ENCODE measurements at places on chromosomes 12 and 14.

DNA sequence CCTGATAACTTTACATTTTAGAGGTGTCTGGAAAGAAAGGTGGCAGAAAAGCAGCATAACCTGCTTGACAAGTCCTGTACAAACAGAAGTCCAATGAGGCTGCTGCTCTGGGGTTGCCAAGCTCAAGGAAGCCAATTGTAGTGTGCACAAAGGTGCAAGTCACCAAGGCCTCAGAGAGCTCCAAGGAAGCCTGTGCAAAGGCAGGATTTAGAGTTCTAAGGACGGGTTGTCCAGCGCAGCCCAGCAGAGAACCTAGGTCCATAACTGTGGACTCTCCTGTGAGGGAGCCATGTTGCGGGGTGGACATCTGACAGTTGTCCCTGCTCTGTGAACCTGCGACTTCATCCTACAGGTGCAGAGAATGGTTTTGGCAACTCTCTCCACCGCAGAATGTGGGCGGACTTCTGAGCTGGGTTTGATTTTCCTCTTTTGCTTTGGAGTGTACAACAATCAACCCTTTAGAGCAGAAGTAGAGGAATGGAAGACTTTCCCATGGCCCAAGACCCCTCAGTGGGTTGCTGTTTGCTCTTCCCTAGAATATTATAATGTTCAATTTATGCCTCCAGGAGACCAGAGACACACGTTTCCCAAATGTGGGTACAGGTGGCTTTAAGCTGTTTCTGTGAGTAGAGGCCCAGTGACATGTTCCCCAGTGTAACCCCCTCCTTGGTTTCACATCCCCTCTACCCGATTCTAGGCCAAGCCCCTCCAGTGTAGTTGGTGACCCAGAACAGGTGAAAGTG is 81.0 kb downstream of the ETV6 start:
- DNase-seq: no peak

DNA sequence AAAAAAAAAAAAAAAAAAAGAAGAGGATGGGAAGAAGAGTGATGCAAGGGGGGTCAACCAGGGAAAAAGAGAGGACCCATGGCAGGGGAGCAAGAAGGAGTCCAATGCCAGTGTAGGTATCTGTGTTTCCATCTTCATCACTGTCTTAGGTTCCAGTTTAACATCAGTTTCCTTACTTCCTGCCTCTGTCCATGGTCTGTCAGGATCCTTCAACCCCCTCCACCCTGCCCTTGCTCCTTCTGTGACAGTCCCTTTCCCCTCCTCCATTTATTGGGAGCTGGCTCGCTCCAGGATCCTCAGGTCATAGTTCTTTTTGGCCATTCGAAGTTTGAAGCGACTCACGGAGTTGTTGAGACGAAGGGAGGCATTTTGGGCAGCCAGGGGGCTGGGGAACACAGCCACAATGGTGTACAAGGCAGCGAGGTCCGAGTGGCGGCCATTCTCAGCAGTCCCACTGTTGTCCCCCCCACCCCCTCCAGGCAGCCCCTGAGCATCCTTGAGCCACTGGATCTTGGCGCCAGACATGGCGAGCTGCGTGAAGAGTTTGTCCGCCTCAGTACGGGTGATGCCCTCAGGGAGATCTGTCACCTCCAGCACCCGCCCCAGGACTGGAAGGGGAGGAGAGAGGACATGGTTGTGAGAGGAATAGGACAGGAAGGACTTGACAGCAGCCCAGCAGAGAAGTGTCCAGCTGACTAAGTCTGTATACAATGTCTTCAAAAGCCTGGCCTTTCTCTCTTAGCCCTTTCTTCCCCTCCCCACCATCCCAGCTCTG is 3.7 kb upstream of the STAC3 start:
- DNase-seq: no peak

GRCh38 chr12:10632226-10632625 is 18.8 kb upstream of the MAGOHB start:
- no peak for DNase-seq

- no peak for DNase-seq
Measured at GRCh38 chr12:5391653-5392052, 40.3 kb upstream of the NTF3 start.

DNA sequence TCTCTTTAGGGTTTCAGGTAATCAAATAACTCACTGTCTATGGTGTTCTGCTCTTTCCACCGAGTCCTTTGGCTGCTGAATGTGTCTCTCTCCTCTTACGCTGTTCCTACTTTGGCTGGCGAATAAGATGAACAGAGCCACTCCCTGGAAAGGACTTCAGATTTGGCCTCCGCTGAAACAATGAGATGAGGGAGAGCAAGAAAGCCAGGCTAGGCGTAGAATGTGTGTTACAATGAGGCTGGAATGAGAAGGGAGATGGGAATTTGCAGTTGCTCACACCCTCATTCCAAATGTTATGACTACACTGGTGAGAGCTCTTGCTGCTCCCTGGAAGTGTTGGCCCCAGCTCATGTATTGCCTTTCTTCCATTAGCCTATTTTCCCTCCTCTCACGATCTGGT is at the start of gene MFAP5:
TSS of gene MFAP5 (minus strand) at position 234 of the 400 bp plus-strand sequence. CDS start 722 bp downstream, outside the sequence.
- DNase-seq: no peak

DNA sequence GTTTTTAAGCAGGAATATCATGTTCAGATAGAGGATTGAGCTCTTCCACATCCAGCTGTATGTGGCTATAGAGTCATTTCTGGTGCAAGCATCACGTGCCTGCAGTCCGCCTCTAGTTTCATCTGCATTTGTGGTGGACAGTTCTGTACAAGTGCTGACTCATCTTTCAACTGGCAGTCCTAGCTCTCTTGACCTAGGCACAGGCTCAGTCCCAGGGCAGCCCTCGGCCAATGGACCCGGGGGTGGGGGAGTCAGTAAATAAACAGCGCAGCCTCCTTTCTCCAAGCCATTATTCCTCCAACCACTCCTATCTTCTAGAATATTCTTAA is 41.8 kb upstream of the FRMD6 start:
- no peak for DNase-seq

DNA sequence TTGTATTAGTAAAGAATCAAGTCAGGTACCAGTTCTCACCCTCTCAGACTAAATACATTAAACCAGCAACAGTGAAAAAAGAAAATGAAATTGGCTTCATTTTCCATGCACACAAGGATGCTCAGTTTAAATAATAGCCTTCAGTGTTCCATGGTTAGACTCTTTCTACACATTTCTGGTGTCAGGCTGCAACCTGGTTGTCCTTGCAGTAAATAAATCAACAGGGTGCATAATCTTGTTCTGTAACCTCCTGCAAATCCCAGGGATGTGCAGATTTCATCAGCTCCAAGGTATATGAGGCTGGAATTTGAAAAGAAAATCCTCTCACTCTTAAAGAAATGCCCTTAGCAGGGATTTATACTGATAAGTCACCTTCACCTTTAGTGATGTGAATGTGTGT is 46.7 kb upstream of the BTG1 start:
- no peak for DNase-seq

GRCh38 chr14:59101476-59101875 is 87.0 kb upstream of the DAAM1 start:
- DNase-seq: no peak

GRCh38 chr12:48334808-48335207 is 15.9 kb downstream of the ZNF641 start:
- no peak for DNase-seq

DNA sequence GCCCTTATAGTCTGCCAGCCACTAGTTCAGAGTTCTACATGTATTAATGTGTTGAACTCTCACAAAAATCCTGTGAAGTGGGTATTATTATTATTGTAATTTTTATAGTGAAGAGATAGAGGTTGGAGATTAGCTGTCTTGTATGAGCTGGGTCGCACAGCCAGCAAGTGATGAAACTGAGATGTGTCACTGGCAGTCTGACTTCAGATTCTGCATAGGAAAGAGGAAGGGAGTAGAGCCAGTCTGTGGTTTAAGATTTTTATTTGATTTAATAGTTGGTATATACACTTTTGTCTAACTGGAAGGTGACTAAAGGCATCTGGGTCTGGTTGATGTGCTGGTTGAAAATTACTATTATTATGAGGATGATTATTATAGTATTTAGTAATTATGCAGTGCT is 5.8 kb upstream of the FRS2 start:
- DNase-seq: no peak

- DNase-seq: no peak
Measured at GRCh38 chr12:120085920-120086645, 30.5 kb downstream of the RAB35 start.

DNA sequence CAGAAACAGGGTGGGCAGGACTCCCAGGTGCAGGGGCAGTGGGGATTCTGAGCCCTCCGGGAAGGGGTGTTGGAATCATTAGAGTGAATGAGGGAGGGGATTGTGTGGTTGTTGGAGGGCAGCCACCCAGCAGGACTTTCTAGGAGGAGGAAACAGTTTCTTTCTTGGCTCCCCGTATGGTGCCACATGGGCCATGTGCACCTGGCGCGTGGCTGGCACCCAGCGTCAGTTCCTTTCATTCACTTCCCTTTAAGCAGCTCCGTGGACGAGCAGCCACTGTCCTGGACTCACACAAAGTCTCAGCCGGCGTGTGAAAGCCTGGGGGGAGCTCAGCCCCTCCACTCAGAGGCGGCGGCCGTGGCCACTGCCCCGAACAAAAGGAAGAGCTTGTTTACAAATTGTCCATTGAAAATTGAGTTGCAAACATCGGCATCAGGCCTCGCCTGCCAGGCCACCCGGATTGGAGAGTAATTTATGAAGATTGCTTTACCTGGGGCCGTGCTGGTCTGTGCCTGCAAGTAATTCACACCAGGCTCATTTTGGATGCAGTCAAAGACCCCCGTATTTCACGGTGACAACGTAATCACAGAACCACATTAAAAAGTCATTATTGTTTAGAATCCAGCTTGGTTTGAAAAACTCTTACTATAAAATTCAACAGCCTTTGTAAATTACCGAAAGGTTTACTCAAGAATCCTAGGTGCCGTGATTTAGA is 101.7 kb upstream of the C14orf180 start:
- DNase-seq: no peak

GRCh38 chr12:49109641-49110463 is 795 bp downstream of the LMBR1L start:
- DNase-seq: no peak

DNA sequence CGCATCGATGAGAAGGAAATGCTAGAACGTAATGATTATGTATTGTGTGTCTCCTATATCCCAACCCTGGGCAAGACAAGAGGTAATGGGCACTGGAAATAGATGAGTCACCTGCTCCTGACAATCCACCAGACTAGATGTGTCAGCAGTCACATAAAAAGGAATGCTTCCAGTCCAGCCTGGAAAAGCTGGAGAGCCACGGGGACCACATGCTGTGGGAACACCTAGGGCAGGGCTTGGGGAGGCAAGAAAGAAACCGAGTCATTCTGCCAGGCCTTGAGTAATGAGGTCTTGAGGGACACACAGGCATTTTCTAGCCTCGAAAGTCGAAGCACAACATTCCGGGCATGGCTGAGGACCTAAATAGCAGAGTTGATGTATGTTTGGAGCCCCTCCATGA is 716.7 kb upstream of the TMEM132C start:
- DNase-seq: no peak

GRCh38 chr14:85663256-85663655 is 133.3 kb downstream of the FLRT2 start:
- DNase-seq: no peak

DNA sequence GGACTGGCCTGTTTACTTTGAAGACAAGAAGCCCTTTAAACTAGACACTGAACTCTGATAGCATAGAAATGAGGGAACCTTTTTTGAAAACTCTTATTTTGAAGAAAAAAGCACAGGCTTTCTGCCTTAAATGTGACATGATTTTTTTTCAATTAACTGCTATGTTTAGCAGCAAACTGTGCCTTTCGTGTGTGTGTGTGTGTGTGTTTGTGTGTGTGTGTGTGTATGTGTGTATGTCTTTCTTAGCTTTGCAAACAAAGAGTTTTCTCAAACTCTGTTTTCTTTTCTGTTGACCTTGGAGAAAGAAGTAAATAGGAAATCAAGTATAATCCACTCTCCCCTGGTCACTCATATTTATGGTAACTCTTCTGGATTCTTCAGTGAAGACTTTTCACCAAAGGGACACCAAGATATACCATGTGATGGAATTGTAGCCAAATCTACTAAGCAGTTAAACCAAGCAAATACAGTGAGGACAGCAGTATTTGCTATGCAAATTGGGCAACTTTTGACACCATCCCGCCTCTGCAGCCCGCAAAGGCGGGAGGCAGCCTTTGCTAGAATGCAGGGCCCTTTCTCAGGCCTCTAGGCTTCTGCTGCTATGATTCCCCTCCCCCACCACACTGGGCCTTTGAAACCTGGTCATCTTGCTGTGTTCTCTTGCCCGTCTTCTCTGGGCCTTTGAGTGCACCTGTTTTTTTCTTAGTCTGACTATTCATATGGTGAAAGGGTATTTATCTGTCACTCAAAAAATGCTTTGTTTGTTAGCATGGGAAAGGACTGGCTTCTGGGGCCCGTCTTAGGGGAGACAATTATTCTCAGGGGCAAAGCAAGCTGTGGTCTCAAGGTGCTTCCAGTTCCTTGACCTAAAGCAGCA is 107.9 kb downstream of the MYRFL start:
- DNase-seq: no peak

DNA sequence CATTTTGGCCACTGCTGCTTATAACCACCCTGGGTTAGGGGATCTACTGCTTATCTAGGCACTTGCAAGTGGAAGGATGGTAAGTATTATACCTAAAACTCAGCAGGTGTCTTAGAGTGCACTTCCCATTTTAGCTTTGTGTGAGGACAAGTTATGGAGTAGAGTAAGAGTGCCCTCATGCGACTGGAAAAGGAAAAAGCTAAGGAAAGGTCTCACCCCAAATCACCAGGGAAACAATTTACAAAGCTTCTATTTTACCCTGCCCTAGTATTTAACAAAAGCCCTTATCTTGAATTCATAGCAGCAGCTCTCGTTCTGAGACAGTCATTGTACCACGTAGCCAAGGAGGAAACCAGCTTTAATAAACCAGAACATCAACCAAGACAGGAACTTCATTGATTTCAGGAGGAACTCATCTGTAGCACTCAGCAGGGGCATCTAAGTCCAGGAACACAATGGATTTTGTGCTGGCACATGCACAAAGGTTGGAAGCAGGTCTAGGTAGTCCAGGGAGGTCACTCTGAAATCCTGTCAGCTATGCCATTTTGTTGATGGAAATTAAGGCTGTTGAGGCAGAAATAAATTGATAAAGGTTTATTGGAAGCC is 2.9 kb downstream of the RDH12 start:
- no peak for DNase-seq

DNA sequence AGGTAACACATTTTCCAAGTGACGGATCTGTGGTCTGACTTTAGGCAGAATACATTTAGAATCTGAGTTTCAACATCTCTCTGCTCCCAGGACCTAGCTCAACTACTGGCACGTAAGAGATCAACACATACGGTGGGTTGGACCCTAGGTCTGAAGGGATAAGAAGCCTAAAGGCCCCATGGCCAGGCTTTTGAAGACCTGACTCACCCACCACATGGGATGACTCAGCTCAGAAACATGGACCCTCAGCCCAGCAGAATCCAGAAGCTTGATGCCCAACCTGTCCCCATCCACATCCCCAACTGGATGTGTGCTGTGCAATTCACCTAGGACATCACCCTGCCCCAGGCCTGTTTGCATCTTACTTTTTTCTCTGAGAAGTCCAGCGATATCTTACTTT is 770.2 kb downstream of the BCL11B start:
- DNase-seq: no peak

- no peak for DNase-seq
Measured at GRCh38 chr12:47875746-47876439, 28.9 kb downstream of the VDR start.
